ENCODE measurements at places on chromosomes 1 and 21. TPM values are rescaled to one million over a fixed set of nuclear protein-coding genes. Genes with fewer than 3 reads are reported as not detected.

PIGR gene
- not detected for total RNA-seq

GRCh38 chr1:79239840-79240239 is 233.3 kb upstream of the ADGRL4 start:
- DNase-seq: no peak
- H3K27me3 ChIP-seq: no peaks in the 10 kb centered on the region
- no peak overlapping the region for H3K27ac ChIP-seq
- H3K4me1 ChIP-seq: peaks cover 12% of the 10 kb centered on the region
- peaks cover 2% of the 10 kb centered on the region for H3K36me3 ChIP-seq

DNA sequence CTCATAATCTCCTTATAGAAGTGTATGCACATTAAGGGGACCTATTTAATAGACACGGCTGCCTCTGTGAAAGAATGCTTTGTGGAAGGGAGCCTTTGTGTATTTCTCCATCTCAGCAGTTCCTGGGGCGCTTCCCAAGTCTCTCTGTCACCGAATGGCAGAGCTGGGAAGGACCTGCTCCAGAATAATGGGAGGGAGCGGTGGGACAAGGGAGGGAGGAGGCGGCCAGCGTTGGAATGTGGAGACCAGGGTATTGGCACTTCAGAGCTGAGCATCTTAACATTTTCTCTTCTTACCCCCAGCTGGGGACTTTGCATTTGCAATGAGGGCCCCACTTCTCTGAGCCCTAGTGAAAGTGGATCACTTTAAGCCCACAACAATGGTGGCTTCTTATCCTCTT is 23.9 kb downstream of the CACHD1 start:
- H3K4me1 ChIP-seq: peaks cover 21% of the 10 kb centered on the region
- H3K4me3 ChIP-seq: no peak overlapping the region
- DNase-seq: no peak
- no peak overlapping the region for H3K27ac ChIP-seq

DNA sequence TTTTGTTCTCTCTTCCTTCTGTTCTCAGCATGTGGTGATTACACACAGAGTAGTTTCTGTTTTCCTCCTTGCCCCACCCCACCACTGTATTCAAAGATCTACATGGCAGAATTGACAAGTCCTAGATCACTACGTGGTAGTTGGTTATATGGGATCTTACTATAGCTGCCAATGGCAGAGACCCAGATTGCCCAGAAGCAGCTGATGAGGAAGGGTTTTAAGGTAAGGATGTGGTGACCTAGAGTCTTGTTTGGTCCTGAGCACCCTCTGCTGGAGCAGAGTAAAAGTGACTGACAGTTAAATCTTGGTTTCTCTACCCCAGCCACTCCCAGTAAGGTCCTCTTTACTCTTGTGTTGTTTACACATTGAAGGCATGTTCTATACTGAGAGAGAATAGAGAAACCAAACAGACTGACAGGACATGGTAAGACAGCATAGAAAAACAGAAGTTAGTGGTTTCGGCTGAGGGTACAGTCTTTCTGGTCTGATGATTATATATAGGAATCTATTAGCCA is 22.8 kb upstream of the STRIP1 start:
- no peaks in the 10 kb centered on the region for H3K27me3 ChIP-seq
- H3K4me1 ChIP-seq: peaks cover 7% of the 10 kb centered on the region
- DNase-seq: no peak

- H3K27ac ChIP-seq: peak overlapping the region; percentile 91
- peaks cover 34% of the 10 kb centered on the region for H3K36me3 ChIP-seq
- no peaks in the 10 kb centered on the region for H3K27me3 ChIP-seq
- no peak for DNase-seq
- peaks cover 71% of the 10 kb centered on the region for H3K4me1 ChIP-seq
- no peak overlapping the region for H3K4me3 ChIP-seq
These were observed 40.1 kb downstream of the TRAPPC10 start for GRCh38 chr21:44052071-44052829.

All from osteocyte (in vitro differentiated cells).